ENCODE measurements at places on chromosomes 7 and 10.

GRCh38 chr7:121499624-121500023 is 103.5 kb upstream of the FAM3C start:
- DNase-seq, result no peak

DNA sequence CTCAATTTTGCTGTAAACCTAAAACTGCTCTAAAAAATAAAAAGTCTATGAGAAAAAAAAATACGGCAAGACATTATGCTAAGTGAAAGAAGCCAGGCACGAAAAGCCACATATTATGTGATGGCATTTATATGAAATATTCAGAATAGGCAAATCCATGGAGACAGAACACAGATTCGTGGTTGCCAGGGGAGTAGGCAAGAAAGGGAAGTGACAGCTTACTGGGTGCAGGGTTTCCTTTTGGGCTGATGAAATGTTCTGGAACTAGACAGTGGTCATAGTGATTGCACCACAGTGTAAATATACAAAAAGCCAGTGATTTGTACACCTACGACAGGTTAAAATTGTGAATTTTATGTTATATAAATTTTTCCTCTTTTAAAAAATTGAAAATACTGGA is 41.3 kb upstream of the GLI3 start:
- no peak for DNase-seq

GRCh38 chr7:66352071-66352470 is 146.9 kb downstream of the TPST1 start:
- DNase-seq, result no peak

GRCh38 chr7:106332201-106332600 is 47.4 kb upstream of the NAMPT start:
- peak; percentile 6 for DNase-seq

GRCh38 chr10:58322835-58323209 is 12.0 kb upstream of the UBE2D1 start:
- DNase-seq, result no peak

- DNase-seq, result no peak
Measured at GRCh38 chr10:129745186-129745750, 218.8 kb downstream of the EBF3 start.

GRCh38 chr7:42120191-42120590 is 116.8 kb downstream of the GLI3 start:
- DNase-seq, result no peak

GRCh38 chr7:109246330-109247077 is 676.8 kb downstream of the DNAJB9 start:
- DNase-seq, result peak; percentile 61

All from fibroblast of upper back skin (primary cell).